GM13977 (cell line): ENCODE measurements at places on chromosomes 2 and 18.
A peak's percentile ranks its signal among the peaks of the same experiment; 100 is the strongest.

- no peak for DNase-seq
Observed at GRCh38 chr2:60517446-60517845, 36.0 kb downstream of the BCL11A start.

DNA sequence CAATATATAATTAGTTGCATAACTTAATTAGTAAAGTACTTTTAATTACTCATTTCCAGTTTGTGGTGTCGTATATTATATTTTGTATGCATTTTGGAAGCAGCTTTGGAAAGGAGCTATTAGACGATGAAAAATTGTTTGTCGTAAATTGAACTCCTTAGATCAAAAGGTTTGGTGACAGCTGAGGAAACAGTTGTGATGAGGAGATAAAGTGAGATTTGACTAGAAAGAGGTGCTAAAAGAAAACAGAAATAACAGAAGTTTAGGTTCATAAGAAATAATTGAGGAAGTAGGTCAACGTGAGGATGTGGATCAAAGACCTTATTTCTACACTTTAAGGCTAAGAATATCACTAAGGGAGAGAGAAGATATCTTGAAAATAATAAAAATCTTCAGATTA, 141.9 kb upstream of the NETO1 start:
- DNase-seq = no peak

DNA sequence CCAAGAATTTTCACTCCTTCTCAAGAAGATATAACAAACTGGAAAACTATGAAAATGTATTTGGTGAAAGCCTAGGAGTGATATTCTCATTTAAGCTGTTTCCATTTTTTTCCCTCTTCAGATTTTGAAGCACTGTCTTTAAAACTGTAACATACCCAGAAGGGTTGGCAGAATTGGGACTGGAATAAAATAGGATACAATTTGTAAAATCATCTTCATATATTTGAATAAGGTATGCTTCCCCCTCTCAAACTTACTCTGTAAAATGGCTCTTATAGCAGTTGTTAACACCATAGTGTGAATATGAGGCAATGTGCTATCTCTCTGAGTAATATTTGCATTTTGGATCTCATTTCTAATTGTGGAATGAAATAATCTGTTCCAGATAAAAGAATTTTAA, 676.4 kb downstream of the ARHGAP15 start:
- DNase-seq = no peak

DNA sequence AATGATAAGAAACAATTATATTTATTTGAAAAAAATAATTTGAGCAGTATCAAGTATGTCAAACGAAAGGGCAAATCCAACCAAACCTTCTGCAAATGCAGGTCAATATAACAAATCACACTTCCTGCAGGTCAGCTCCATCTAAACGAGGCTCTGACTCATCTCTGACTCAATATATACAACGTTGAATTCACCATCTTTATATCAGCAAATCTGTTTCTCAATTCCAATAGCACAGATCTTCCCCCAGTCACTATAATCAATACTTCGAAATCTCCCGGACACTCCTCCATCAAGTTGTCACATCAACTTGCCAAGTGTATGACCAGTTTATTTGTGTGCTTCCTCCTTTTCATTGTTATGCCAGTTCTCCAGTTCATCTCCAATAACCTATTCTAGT, 388.9 kb downstream of the ZEB2 start:
- DNase-seq = no peak

DNA sequence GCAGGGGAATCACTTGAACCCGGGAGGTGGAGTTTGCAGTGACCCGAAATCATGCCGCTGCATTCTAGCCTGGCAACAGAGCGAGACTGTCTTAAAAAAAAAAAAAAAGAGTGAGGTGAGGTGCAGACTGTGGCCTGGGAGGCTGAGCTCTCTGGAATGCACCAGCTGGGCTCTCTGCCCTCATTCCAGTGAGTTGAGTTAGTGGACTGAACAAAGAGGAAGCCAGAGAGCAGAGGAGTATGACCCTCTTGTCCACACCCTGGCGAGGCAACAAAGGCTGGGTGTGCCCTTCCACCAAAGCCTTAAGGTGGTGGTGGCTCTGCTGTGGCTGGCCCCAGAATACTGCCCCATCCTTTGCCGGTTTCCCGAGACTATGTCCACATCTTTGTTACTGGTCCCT, 71.3 kb upstream of the ACKR3 start:
- no peak for DNase-seq

GRCh38 chr18:26511339-26512071, 36.8 kb downstream of the KCTD1 start:
- DNase-seq = no peak

DNA sequence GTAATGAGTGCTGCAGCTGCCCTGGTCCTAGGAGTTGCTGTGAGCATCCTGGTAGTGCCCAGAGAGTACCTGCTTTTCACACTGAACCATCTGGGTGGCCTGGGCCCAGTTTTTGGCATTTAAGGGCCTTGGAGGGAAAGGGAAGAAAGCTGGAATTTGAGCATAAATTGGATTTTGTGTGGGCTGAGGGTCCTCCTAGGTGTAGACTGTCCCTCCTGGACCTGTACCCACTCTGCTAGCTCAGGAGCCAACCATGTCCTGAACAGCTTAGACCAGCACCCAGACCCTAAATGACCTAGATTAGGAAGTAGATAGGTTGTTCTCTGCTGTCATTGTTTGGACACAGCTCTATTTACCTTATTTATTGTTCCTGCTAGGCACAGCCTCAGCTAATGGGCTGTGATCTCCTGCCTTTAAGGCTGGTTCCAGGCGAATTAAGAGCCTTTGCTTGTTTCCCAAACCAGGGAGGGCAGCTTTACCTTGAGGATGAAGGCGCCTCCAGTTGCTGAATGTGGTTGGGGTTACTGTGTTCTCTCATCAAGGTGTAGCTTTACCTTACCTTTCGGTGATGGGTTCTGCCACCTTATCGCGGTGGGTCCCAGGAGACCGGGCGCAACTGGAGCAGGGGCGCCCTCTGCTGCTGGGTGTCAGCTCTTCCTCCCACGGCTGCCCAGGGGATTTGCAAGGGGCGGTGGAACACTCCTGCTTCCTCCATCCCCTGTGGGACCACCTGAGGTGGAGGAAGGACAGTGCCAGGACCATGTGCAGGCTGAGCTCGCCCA, 34.4 kb downstream of the ITGA6 start:
- DNase-seq = peak; percentile 46

GRCh38 chr18:23967321-23968089, 47.0 kb upstream of the TTC39C start:
- DNase-seq = no peak

GRCh38 chr2:214232271-214232670, 178.6 kb upstream of the VWC2L start:
- no peak for DNase-seq

DNA sequence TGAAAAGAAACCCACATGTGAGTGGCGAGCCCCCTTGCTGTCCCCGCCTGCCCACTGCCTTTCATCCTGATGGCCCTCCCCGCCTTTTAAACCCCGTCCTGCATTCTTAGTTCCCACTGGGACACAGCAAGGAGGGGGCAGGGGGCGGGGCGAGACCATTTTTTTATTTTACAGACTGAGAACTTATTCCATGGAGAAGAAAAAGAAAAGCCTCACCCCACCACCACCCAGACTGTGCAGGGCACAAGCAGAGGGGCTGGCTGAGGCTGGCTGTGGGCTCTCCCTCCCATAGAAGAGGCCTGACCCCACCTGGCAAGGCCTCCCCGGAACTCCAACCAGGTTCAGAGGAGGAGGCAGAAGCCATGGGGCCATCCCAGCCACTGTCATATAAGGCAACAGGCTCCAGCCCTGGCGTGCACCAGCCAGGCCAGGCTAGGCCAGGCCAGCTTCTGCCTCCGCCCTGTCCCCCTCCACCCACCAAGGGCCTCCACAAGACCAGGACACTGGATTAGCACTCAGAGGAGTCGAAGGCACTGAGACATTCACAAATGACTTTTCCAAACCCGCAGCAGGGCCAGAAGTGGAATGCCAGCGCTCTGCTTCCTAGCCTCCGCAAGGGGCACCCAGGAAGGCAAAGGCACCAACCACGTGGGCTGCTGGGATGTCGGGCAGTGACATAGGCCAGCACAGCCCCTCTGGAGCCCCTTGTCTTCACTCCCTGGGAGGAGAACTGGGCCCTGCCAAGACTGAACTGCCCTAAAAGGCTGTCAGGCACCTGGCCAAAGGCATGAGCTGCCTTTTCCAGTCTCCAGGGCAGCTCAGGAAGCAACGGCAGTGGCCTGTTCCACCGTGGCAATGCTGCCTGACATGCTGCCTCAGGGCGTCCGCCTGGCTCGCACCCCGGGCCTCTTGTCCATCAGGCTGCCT, 37.5 kb upstream of the SEMA4C start:
- DNase-seq = no peak

DNA sequence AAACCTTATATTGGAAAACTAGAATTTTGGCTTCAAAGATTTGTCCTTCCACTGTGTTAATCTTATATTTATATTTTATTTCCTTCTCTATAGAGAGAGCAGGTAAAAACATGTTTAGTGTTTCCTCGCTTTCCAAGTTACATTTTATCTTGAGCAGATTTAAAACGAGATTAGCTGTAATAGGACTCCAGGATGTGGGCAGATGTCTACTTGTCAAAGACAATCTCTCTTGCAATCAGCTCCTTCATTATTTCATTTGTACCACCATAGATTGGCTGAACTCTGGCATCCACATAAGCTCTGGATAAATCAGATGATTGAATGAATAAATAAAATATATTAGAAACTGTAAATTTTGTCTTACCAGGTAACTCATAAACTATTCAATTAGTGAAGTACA, 17.5 kb upstream of the KANSL1L start:
- DNase-seq = no peak

GRCh38 chr2:71605173-71605641, 151.8 kb downstream of the DYSF start:
- DNase-seq = no peak

DNA sequence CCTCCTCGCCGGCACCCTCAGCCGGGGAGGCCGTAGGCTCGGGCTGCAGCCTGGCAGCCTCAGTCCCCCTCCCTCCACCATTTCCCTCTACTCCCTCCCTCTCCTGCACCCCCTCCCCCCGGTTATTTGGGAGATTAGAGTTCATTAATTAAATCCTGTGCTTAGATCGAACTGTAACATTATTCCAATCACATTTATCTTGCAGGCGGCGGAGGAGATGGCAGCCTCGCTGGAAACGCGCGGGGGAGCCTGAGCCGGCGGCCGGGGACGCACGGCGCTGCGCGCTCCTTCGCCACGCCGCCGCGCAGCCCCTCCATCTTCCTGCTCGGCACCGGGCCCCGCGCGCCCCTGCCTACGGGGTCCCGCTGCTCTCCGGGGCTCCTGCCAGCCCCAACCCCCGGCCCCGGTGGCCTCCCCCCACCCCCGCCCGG, at the start of gene ST8SIA3:
TSS of gene ST8SIA3 (plus strand) at position 287 of the 431 bp plus-strand sequence. CDS start 290 bp downstream, outside the sequence.
- no peak for DNase-seq

- DNase-seq = peak; percentile 65
Observed at GRCh38 chr2:172172513-172173173, 69.9 kb upstream of the DLX2 start.

DNA sequence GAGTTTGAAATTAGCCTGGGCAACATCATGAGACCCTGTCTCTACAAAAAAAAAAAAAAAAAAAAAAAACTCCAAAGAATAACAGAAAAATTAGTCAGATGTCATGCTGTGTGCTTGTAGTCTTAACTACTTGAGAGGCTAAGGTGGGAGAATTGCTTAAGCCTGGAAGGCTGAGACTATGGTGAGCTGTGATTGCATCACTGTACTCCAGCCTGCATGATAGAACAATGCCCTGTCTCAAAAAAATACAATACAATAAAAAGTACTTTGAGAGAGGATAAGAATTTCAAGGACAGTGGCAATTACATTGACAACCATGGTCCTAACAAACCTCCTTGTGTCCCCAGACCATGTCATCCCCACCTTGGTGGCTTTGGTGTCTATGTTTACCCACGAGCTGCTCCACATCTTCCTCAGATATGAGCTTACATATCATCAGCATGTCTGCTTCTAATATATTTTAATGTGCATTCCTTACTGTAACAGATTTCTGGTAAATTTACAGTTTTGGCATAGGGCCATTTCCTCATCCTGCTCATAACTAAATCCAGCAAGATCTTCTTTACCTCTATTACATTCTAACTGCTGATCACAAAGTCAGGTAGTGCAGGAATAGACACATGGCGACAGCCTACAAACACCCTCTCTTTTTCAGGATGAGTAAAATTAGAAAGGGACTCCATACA, 437.7 kb upstream of the HNRNPA3 start:
- DNase-seq = no peak

DNA sequence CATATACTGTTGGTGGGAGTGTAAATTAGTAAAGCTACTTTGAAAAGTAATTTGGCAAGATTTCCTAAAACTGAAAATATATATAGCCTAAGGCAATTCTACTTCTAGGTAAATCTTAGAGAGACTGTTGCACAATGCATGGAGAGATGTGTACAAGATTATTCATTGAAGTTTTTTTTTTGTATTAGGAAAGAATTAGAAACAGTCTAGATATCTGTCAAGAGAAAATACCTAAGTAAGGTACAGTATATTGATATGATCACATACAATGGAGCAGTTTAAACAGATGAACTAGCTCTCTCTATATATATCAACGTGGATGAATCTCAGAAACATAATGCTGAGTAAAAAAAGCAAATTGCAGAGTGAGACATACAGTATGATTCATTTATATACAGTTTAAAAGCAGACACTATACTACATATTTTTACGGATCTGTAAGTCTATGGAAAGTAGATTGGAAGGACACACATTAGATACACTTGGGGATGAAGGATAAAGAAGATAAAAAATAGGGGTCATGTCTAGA, 59.3 kb upstream of the ACVR1 start:
- no peak for DNase-seq

- no peak for DNase-seq
Observed at GRCh38 chr2:54809819-54810218, 86.4 kb downstream of the EML6 start.

GRCh38 chr2:176679061-176679669, 409.9 kb downstream of the MTX2 start:
- no peak for DNase-seq

DNA sequence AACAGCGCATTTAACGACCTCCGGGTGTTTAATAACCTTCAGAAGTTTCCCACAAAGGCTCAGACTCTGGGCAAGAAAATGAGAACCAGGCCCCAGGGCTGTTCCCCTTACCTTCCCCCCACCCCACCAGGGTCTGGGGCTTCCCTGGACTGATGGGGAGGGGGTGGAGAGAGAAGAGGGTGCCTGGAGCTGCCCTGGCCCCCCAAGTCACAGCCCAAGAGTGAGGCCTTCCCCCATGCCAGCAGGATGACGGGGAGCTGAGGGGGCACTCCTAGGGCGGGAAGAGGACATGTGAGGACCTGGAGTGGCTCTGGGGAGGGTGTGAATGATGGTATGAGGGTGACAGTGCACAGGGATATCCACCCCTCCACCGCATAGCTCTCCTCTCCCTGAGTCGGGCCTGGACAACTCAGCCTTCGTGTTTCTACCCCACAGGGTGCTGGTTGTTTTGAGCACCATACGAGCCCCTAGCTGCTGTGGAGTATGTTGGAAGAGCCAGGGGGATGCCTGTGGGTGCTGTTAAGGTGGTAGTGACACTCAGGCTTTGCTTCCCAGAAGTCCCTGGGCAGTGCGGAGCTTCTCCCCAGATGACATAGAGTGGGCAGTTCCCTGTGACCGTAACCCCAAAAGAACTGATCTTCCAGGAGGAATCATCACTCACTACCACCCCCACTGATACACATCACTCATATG, 3.9 kb downstream of the PKDCC start:
- DNase-seq = no peak
